ENCODE measurements at places on chromosomes 7 and 10.

DNA sequence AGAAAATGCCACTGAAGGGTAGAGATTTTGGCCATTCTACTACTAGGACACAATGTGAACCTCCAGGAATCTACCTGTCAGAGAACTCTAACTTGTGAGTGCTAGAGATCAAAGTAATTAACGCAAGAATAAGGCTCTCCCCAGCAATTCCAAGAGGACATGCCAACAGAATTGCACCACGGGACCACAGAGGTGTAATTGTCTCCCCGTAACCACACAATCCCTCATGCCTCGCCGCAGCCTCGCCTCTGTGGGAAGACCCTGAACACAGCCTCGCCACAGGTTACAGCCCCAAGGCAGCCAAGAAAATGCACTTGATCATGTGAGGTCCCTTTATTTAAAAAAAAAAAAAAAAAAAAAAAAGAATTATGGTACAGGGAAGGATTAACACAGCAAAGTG lies 29.5 kb downstream of the CDCA7L start:
- DNase-seq: no peak

- DNase-seq: no peak
These were observed 490.4 kb downstream of the DNAJB6 start for GRCh38 chr7:157827045-157827862.

- DNase-seq: no peak
These were observed 7.3 kb downstream of the DPYSL4 start for GRCh38 chr10:132193907-132194552.

DNA sequence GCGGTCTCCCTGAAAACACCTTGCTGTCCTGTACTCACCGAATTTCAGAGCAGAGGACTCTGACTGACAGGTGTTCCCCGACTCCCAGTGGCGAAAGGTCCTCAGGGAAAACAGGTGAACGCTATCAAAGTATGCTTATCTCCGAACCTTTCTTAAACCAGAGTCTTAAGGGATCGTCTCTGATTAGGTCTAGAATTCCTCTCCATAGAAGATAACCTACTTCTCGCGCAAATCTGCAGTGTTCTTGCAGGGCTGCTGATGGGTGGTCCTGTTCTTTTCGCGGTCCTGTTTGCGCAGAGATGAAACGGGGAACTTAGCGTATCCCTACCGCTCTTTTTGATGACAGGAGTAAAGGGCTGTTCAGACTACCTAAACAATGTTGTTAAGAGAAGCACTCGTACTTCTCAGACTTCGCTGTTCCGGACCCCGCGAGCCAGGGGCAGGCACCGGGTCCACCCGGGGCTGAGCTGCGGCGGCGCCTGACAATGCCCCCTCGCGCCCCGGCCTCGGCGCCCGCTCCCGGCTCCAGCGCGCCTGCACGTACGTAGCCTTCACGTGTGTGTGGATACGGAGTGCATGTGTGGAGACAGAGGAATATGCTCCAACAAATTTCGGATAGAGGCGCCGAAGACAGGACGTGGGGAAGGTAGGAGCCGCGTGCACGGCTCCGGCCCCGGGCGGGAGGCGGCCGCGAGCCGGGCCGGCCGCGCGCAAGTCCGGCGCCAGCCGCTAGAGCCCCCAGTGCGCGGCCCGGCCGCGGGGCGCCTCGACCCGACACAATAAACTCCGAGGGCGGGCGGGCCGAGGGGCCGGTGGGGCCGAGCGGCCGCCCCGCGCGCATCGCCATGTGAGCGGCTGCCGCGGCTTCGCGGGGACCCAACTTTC lies 766 bp upstream of the ZMYND11 start:
- DNase-seq: no peak

- no peak for DNase-seq
These were observed 167.6 kb downstream of the GRID1 start for GRCh38 chr10:86199041-86199440.

- no peak for DNase-seq
These were observed 38.1 kb downstream of the EXOC6 start for GRCh38 chr10:92886334-92886961.

DNA sequence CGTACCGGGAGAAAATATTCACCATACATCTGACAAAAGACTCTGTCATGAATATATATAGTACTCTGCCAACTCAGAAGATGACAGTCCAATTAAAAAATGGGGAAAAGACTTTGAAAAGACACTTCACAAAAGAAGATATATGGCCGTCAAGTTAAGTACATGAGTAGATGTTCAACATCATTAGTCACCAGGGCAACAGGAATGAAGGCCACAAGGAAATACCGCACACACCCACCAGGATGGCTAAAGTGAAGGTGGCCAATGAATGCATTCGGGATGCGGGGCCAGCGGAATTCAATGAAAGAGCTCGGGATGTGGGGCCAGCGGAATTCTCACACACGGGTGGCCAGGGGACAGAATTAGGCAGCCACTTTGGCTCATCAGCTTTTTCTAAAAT lies 42.2 kb downstream of the MAD1L1 start:
- no peak for DNase-seq

GRCh38 chr7:91653286-91653685 lies 227.2 kb downstream of the MTERF1 start:
- no peak for DNase-seq

GRCh38 chr7:40923626-40924025 lies 779.3 kb downstream of the INHBA start:
- DNase-seq: no peak

DNA sequence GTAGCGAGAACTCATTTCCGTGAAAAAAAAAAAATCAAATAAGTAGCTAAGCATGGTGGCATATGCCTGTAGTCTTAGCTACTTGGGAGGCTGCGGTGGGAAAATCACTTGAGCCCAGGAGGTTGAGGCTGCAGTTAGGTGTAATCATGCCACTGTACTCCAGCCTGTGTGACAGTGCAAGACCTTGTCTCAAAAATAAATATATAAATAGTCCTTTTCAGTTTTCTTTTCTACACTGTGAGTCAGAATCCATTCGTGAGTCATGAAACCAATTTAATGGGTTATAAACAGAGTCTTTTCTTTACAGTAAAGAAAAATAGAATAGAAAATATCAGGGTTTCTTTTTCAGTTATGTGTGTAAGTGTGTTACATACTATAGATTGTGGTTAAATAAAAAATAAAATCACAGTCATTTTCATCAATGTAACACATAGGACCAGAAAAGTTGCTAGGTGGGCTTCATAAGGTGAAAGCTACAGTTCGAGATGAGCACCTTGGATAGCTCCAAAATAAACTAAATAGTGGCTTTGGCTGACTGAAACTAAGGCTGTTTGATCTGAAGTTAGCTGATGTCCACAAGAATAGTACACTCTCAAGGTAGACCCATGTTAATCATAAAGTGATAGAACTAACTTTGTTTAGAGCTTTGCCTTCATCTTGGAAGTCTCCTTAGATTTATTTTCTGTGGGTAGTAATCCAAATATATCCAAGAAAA lies 781.1 kb downstream of the GATA3 start:
- no peak for DNase-seq

- no peak for DNase-seq
These were observed 43.6 kb upstream of the DPYSL4 start for GRCh38 chr10:132143162-132143561.

GRCh38 chr7:30596014-30596641 lies 1.4 kb downstream of the GARS1 start:
- DNase-seq: peak; percentile 5

- peak; percentile 17 for DNase-seq
These were observed 48.9 kb downstream of the ZCCHC24 start for GRCh38 chr10:79396520-79396919.

DNA sequence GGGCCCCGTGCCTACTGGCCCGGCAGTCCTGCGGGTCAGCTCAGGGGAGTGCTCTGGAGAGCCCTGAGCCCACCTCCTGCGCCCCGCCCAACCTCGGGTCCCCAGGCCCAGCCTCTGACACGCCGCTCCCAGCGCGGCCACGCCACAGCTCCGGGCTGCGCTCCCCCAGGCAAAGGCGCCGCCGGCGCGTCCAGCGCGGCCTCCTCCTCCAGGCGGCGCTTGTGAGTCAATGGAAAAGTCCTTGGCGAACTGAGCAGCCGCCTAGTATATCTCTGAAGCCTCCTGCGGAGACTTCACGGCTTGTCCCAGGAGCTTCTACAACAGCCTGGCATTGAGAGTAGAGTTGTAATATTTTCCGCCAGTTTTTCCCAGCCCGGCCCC lies 29.5 kb upstream of the BMS1 start:
- peak; percentile 8 for DNase-seq
